ENCODE measurements at places on chromosomes 2 and 18. TPM values are rescaled to one million over a fixed set of nuclear protein-coding genes. Genes with fewer than 3 reads are reported as not detected.

- peak; percentile 8 for DNase-seq
Measured at GRCh38 chr18:43563780-43564179, 286.5 kb upstream of the SYT4 start.

DNA sequence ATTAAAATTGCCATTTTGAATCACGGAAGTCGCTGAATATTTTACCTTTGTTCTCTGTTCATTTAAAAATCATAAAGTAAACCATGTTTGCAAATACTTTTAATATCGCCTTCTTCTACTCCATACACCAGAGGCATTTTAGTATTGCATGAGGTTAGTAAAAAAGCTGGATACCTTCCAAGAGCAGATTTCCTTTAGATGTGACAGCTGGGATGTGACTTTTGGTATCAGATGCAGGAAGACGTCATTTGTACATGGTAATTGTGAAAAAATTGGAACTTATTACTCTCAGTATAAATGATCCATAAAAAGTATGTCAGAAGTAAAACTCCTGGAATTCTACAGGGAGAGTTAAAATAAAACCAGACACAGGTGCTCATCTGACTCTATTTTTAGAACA lies 89.5 kb downstream of the SLC4A10 start:
- no peak for DNase-seq

DNA sequence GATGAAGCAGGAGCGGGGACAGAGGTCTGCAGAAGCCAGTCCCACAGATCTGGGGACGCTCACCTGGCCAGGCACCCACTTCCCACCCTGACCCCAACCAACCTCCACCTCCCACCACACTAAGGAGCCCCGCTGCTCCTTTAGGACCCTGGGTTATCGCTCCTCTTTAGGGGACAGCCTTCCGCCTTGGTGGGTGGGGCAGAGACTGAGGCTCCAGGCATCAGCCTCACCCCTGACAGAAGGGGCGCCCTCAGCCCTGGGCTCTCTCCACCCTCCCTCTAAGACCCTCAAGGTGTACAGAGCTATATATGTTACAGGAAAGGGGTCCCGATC lies 33.5 kb upstream of the SLC66A3 start:
- DNase-seq = no peak

DNA sequence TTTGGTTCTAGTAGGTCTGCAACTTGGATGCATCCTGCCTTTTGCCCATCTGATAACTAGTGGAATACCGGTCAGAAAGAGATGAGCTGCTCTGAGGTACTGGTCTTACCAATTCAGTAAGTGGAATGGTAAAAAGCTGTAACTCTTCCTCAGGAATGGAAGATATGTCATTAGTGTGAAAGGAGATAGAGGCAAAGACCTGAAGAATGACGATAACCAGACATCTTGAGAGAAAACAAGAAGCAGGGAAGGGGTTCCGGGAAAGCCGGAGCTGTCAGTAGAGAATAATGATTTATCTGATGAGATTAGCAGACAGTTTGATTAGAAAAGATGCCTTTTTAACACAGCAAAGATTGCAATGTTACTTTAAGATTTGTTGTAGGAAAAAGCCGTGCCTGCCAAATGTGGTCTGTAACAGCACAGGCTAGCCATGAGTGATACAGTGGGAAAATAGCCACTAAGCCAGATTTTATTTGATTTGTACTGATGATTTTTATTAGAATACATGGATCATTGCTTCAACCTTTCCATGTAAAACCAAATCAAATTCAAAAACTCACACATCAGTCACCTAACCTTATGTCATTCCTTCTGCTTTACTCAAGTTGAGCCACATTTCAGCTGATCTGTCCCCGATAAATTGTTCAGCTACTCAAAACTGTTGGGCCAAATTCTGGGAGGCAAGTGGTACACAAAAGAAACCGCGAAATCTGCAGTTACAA lies 110.0 kb downstream of the TCF4 start:
- DNase-seq = no peak

DNA sequence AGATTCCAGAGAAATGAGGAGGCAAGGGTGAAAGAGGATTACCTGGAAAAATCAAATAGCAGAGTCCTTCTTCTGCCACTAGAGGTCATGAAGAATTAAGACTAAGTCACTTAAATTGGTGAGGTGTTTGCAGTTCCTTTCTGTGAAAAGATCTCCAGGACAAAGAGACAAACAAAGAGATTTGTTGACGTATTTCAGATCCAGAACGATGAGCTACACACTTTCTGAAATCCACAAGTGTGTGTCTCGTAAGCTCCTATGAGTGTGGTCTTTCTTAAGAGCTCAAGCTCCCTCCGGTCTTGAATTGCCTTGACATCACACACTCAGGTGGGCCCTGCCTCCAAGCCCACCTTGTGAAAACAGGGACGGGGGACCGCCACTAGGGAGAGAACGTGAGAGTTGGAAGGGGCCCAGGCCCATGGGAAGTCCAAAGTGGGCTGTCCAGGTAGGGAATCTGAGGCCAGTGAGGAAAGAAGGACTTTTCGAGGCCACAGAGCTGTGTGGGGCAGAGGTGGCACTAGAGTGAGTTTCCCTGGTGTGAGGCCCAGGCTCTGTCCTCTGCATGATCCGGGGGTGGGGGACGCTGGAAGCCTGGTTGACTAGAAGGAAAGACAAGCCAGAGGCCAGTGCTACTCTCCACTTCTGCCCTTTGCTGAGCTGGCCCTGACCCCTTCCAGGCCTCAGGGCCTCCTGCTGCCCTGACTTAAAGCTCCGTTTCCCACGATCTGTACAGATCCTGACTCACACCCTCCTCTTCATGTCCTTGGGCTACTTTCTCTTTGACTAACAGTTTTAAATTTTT lies 168.1 kb upstream of the NCK2 start:
- no peak for DNase-seq

GRCh38 chr18:59150236-59150635 lies 10.6 kb downstream of the SEC11C start:
- DNase-seq = no peak

GRCh38 chr2:109629867-109630266 lies 15.7 kb downstream of the SOWAHC start:
- no peak for DNase-seq

GRCh38 chr2:14587119-14587518 lies 45.4 kb upstream of the LRATD1 start:
- DNase-seq = no peak

GRCh38 chr2:64943387-64944150 lies 45.6 kb upstream of the SLC1A4 start:
- no peak for DNase-seq

DNA sequence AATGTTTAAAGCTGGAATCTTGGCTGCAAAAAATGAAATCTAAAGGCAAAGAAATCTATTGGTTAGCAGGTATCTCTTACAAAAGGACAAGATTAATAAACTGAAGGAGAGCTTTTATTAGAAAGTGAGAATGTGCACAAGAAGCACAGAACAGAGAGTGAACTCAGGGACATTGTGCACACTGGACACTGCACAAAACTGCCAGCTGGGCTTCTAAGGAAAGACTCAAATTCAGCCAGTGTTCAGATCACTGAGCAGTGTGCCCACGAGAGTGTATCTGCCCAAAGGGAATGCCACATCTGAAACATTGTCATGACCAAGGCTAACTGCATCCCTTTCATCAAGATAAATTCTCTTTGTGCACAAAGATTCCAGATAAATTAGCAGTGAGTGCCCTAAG lies 129.7 kb upstream of the KCNH7 start:
- no peak for DNase-seq

DNA sequence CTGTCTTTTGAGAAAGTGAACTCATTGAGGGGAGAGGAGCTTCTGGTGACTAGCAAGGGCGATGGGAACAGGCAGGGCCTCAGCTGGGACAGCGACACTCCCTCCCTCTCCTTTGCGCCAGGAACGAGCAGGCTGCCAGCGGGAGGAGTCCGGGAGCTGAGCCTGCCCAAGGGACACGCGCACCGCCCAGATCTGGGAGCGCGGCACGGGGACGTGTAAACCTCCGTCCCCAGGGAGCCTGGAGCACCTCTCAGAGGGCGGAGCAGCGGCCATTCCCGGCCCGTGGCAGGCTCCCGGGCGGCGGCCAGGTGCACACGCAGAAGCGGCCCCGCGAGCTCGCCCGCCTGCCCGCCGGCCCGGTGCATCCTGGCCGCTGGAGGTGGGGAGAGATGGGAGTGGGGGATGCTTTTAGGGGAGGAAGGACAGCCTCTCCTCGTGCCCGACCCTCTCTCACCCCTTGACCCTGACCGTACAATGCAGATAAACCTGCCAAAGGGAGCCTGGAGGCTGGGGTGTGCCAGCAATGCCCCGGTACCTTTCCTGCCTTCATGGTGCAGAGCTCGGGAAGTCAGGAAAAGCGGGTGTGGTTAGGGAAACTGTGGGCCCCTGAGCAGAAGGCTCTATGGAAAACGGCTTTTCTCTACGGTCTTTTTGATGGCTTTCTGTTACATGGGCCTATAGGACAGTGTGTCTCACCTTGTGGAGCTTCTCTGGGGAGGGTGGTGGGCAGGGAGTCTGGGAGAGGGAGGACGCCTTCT lies 2.2 kb downstream of the AQP4 start:
- no peak for DNase-seq

- no peak for DNase-seq
Measured at GRCh38 chr18:3508576-3509549, 58.9 kb downstream of the TGIF1 start.

DNA sequence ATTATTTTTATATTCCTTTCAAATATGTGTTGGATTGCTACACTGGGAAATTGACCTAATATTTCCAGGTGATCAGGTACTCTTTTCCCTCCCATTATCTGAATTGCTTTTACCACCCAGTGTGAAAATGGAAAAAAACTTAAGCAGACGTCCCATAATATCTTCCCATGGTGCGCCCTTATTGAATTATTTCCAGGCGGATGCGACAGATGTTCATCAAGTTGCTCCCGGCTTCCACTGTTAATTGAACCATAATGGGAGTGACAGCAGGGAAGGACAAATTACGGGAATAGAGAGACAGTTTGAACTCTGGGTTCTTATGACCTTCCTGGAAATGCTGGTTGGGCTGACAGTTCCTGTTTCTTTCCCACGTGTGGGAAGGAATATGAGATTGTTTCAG lies 93.3 kb downstream of the THSD7B start:
- no peak for DNase-seq

GRCh38 chr2:201262718-201263117 lies 2.4 kb downstream of the CASP8 start:
- DNase-seq = peak; percentile 57

GRCh38 chr18:57839942-57840381 lies 36.8 kb upstream of the ATP8B1 start:
- DNase-seq = no peak

- no peak for DNase-seq
Measured at GRCh38 chr2:230907361-230908091, 17.5 kb downstream of the GPR55 start.

Gene EMILIN1
- total RNA-seq = 0.61 TPM

Gene TUBB8B
- total RNA-seq = not detected

Gene STAT4
- total RNA-seq = 70.8 TPM

Gene KCNF1
- not detected for total RNA-seq

Gene CDC42EP3
- 18.8 TPM for total RNA-seq

Gene CRACDL
- 0.09 TPM for total RNA-seq

Gene BUB1
- 111 TPM for total RNA-seq

Gene IHH
- not detected for total RNA-seq

Gene PROC
- not detected for total RNA-seq

Gene RNU2-63P
- 7.6 TPM for total RNA-seq

Gene RSAD2
- total RNA-seq = 3.7 TPM

All from activated CD8-positive, alpha-beta T cell treated with anti-CD3 and anti-CD28 coated beads for 36 hours (primary cell).